ENCODE measurements at places on chromosomes 6 and 20.
A peak's percentile ranks its signal among the peaks of the same experiment; 100 is the strongest.

DNA sequence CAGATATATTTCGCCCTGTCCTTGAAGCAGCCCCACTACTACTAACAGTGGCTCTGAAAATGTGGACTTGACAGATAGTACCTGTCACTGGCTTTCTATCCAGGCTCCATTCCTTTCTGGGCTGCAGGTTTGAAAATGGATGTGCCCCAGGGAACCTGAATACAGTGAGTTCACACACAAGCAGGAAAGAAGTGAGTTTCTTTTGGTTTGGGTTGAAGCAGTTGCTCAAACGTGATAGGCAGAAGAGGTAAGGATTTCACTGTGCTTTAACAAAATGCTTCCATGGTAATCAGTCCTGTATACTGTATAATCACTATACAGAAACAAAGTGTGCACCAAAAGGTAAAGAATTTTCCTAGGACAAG, 382.9 kb downstream of the PRKN start:
- DNase-seq = no peak

DNA sequence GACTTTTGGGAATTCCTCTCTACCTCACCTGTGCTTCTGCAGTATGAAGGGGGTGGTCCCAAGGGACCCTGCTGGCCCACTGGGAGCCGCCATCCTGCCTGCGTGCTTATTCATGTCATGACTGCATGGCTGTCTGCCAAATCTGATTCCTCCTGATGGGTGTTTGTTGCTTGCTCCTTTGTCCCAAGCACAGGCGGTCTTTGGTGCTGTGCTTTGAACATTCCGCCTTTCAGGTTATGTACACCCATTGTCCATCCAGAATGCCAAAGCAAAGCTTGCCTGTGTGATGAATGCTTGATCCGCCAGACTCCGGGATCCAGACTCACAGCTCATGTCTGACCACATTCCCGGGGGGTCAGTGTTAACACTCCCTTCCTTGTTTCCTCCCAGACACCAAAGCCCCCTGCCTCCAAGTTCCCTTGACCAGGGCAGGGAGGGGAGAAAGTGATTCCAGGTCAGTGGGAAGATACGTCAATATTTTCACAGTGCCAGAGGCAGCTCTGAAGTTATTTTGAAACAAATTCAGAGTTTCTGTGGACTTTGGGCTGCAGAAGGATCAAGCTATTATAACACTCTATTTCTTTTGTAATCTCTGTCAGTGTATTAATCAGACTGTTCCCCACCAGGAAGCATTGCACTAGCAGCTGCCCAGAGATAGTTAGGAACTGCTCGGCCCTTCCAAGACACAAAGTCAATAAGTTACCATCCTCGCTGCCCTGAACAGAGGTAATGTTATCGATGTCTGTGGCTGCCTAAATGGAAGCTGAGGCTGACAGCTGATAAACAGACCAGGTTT, 9.5 kb downstream of the DAAM2 start:
- DNase-seq = no peak

DNA sequence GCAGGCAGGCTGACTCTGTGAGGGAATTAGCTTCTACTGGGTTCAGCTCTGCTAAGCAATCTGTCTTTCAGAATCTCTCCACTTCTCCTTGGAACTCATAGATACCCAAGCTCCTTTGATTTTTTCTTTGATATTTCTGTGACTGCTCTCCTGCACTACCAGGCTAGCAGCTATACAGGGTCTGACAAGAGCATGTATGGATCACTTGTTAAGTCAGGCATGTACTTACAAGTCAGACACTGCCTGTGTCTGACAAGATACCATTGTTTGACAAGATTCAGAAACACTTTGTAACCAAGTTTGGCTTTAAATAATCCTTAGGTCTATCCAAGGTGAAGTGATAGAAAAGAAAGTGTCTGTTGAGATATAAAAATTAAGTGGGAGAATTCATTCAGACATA, 79.5 kb downstream of the SESN1 start:
- no peak for DNase-seq

GRCh38 chr6:106287215-106287614, 38.3 kb downstream of the ATG5 start:
- no peak for DNase-seq

DNA sequence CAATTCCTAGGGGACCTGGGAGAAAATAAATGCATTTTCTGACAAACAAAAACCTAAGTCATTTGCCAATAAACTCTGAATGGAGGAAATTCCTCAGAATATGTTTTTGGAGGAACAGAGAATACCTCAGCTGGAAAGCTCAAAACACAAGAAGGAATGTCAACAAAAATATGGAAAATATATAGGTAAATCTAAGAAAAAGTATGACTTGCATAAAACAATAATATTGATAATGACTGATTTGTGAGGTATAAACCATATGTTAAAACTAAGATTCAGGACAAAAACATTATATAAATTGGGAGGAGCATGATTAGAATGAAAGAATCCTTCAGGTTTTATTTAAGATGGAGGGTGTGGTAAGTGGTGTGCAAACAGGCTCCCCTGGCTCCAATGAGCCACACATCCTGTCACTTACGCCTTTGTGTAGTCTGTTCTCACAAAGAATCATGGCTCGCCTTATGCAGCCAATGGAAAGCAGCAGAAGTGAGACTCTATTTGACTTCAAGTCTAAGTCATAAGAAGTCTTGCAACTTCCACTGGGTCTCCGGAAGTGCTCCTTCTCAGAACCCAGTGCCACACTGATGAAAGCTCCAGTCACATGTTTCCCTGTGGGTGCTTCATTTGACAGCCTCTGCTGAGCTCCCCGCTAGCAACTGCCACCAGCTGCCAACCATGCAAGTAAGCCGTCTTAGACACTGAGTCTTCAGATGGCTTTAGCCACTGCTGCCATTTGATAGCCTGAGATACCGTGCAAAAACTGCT, 8.1 kb downstream of the CFAP61 start:
- no peak for DNase-seq

DNA sequence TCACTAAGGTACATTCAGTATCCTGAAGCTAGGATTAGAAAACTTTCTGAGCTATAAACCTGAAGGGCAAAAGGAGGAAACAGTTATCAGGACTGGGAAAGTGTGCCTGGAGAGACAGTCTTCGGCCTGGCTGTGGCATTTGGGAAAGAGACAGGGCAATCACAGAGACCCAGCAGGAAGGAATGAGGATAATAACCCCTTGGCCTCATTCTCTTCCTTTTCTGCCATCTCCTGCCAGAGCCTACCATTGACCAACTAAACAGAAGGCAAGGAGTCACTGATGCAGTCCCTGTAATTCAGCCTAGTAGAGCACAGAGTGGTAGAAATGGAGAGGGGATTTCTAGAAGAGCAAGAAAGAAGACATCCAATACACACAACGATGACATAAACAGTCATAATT, 359.4 kb downstream of the HDGFL1 start:
- DNase-seq = no peak

DNA sequence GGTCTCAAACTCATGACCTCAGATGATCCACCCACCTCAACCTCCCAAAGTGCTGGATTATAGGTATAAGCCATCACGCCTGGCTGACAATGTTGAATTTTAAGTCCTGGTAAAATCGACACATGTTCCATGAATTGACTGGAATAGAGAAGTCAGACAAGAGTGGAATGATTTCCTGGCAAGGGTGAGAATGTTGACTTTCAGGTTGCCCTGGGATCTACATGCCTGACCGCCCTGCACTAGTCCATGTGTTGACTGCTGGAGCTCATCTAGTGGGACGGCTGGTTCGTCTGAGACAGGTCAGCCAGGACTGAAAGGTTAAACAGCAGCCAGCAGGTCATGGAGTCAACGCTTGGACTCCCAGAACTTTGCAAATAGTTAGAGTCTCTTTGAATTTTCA, 88.8 kb downstream of the SASH1 start:
- DNase-seq = no peak

DNA sequence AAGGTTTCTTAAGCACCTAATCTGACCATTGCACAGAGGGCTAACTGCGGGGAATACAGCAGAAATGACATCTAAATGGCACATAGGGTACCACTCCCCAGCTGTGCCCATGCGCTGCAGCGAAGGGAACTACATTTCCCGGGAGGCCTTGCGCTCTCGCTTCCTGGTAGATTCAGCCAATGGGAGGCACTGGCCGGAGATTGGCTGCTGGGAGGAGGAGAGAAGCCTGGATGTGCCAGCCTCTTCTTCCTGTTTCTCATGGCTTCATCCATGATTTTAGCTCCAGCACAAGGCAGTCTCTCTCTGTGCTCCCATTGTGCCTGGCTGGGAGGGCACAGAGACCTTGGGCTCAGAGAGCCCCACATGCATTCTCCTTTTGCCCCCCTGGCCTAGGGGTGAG, 101.7 kb upstream of the FOXA2 start:
- DNase-seq = peak; percentile 15

- no peak for DNase-seq
Observed at GRCh38 chr20:12949429-12949980, 59.3 kb upstream of the SPTLC3 start.

- DNase-seq = no peak
Observed at GRCh38 chr20:40982415-40983145, 46.0 kb upstream of the TOP1 start.

GRCh38 chr20:52010541-52010940, 181.0 kb downstream of the ZFP64 start:
- no peak for DNase-seq

GRCh38 chr6:11386726-11387125, 150.8 kb upstream of the TMEM170B start:
- no peak for DNase-seq

DNA sequence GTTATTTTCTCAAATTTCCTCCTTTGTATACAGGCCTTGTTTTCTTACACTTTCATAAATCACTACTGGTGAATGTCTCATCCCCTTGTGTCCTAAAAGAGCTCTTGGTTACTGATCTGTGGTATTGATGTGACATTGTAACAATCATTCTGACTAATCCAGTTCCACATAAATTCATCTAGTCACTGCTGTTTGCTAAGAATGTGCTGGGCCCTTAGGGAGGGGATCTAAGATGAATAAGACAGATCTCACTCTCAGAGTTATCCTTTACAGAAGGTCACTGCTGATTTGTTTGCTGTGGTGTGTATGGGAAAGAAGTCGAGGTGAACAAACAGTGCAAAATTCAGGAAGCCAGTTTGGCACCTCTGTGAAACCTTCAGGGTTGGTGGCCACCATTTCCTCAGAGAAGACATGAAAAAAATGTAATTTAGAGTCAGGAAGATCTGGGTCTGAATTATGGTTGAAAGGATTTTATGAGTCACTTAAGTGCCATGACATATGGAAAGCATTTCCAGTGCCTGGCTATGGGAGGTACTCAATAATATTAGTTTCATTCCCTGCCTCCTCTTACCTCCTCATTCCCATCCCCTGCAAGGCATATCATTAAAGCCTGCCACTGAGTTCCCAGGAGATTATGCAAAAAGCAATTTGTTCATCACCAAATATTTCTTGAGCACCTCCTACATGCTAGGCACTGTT, 121.8 kb downstream of the COL9A1 start:
- no peak for DNase-seq

DNA sequence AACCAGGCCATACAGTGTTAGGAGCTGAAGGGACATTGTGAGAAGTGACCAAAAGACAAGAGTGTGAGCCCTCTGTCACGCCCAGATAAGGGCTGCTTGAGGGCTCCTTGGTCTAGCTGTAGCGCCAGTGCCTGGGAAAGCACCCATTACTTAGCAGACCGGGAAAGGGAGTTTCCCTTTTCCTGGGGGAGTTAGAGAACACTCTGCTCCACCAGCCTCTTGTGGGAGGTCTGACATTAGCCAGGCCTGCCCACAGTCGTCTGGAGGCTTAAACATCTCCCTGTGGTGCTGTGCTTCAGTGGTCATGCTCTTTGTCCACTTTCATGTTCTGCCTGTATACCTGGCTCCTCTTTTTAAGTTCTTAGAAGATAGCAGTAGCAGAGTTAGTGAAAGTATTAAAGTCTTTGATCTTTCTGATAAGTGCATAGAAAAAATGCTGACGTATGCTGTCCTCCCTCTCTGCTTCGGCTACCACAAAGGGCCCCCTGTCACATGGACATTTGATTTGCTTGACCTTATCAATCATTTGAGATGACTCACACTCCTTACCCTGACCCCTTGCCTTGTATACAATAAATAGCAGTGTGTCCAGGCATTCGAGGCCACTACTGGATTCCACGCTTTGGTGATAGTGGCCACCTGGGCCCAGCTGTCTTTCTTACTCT, 201.5 kb upstream of the ECI2 start:
- DNase-seq = no peak

GRCh38 chr6:26175428-26176181, 88.4 kb downstream of the HFE start:
- no peak for DNase-seq

GRCh38 chr6:46356543-46356942, 134.7 kb downstream of the RCAN2 start:
- no peak for DNase-seq

DNA sequence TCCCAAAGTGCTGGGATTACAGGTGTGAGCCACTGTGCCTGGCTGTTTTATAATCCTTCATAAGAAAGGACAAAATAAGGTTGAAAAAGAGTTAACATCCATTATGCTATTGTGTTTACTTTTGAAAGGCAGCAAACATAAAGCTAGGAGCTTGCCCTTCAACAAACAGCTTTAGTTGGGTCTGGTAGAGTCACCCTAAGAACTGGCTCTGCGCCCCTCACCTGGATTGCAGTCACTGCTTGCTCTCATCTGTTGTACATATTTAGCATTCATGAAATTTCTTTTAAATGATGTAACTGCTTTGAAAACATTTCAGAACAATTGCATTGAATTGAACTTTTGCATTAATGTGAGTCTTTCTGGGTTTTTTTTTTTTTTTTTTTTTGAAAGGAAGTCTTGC, 38.9 kb downstream of the JARID2 start:
- DNase-seq = no peak

- no peak for DNase-seq
Observed at GRCh38 chr20:47365023-47365764, 8.7 kb upstream of the ZMYND8 start.

DNA sequence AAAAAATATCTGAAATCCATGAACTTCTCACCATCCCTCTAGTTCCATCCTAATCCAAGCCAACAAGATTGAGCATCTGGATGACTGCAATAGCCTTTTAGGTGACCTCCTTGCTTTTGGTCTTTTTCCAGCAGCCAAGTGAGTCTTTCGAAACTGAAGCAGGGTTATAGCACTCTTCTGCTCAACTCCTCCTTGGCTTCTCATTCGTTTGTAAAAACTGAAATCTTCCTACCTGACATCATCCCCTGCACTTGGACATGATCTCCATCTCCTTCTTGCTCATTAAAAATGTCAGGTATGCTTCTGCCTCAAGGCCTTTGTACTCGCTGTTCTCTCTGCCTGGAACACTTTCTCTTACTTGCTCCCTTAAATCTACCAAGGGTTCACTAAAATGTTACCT, 46.0 kb downstream of the STX7 start:
- peak; percentile 42 for DNase-seq

DNA sequence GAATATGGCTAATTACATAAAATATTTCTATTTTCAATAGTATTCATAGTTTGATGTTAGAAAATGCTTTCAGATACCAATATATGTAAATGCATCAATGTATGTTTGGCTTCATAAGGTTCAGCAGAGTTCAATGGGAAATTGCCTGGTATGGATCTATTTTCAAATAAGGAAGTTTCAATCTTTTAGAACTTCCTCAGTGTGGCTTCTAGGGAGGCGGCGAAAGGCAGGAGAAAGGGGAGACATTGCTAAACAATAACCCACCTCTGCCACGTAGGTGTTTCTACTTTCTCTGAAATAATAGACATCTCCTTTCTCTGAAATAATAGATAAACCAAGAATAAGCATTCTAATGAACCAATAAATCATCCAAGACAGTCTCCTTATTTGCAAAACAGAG, 237.7 kb upstream of the RAB32 start:
- no peak for DNase-seq

GRCh38 chr6:1552296-1552761, 57.4 kb upstream of the FOXC1 start:
- no peak for DNase-seq

- no peak for DNase-seq
Observed at GRCh38 chr20:47215653-47216397, 140.7 kb downstream of the ZMYND8 start.
